ENCODE measurements at places on chromosomes 2 and 18.

GRCh38 chr18:56021136-56021808, 433.3 kb upstream of the TCF4 start:
- no peak for DNase-seq

DNA sequence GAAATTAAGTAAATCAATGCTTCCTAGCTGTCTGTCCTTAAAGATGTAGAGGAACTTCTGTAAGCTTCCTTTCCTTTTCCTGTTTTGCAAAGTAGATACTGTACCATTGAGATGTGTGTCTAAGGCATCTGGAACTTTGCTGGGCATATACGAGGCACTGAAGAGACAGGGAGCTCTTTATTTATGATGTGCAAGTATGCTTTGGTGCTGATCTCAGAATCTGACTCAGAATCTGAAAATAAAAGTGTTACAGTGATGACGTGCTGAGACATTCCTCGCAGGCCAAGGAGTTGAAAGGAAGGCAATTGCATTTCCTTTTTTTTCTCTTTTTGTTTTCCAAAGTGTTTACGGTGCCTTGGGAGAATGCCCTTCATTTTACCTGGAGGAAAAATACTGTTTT, 230.9 kb upstream of the RGPD4 start:
- DNase-seq: no peak

GRCh38 chr18:70116949-70117348, 88.5 kb downstream of the RTTN start:
- DNase-seq: no peak

DNA sequence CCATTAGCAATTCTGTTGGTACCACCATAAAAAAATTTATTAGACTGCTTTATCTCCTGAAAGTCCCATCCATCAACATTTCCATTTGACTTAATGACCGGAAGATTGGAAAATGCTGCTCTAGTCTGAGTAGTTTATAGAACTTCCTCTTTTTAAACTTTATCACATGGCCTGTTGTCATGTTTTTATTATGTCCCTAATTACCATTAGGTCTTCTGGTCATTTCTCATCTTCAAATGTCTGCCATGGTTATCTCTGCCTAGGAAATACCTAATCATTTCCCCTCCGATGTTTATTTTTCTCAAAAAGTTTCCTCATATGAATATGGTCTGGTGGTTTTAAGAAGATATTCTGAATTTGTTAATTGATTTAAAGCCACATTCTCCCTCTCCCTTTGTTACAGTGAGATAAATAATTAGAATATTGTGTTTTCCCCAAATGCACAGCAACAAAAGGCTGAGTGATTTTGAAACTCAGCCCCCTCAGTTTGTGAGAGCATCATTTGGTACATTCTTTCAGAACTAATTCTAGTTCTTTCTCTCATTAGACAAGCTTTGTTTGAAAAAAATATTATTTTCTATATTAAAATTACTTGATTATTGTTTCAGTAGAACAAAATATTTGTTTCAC, 317.1 kb upstream of the ST6GAL2 start:
- DNase-seq: no peak

DNA sequence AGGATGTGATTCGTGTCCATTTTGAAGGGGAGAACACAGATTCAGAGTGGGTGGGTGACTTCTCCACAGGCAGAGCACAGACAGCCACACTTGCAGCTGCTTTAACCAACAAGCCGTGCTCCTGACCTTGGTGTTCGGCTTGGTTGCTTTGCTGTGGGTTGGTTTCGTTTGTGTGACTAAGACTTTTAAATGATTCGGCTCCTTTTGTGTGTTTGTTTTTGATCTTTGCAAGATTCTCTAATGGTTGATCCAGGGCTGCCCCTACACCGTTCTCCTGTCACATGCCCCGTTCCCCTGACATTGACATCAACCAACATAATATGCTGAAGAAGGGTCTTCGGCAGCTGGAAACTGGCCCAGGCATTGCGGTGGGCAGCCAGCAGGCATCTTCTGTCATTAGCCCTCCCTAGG, 95.9 kb upstream of the MBOAT2 start:
- no peak for DNase-seq

GRCh38 chr2:74501335-74502071, 2.1 kb upstream of the LBX2 start:
- no peak for DNase-seq

- DNase-seq: no peak
Measured at GRCh38 chr2:159450180-159450579, 163.7 kb upstream of the WDSUB1 start.

DNA sequence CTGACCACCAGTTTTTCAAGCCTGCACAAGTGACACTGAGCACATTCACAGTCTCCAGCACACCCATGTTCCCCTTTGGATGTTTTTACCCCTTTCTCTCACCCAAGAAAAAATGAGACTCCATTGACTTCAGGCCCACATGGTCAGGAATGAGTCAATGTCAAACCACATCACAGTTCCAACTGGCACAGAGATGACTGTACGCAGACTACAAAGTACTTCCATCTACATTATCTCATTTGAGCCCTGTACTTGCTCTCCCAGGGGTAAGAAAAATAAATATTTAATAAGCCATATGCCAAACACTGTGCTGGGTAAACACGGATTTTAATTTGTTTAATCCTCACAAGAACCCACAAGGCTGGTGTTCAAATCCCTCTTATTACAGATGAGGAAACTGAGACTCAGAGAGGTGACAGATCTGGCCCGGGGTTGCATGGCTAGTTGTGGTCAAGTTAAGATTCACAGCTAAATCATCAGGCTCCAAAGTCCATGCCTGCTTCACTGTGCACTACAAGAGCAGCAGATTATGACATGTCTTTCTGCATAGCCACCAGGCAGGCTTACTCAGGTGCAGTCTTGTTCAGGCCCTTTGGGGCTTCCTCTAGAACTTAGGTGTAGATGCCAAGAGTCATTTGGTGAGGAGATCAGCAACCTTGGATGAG, 106.1 kb downstream of the TXNL1 start:
- no peak for DNase-seq

- no peak for DNase-seq
Measured at GRCh38 chr2:99756059-99756458, 266.2 kb upstream of the REV1 start.

DNA sequence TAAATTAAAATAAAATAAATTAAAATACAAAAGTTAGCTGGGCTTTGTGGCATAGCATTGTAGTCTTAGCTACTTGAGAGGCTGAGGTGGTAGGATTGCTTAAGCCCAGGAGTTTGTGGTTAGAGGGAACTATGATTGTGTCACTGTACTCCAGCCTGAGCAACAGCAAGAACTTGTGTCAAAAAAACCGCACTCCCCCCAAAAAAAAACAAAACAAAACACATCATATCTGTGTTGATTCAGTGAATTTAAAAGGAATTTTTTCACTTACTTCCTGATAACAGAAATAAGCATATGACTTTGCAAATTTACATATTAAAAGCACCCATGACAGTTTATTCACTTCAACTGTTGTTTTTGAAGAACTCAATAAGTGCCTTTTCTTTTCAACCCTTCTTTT, 68.1 kb upstream of the PELI1 start:
- no peak for DNase-seq

DNA sequence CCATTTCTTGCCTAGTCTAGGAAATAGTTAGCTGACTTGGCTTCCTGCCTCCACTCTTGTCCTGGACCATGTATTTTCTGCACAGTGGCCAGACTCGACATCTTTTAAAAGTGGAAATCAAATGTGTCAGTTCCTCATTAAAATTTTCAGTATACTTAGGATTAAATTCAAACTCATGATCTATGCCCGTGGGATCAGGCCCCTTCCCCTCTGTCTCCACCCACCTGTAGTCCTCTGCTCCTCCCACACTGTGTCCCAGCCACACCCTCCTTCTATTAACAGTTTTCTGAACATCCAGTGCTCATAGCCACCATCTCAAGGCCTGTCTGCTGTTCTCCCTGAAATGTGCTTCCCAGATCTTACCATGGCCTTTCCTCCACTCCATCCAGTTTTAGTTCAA, 13.3 kb downstream of the ARHGAP25 start:
- DNase-seq: no peak

GRCh38 chr2:120348737-120349439, 3.0 kb downstream of the INHBB start:
- DNase-seq: no peak

- no peak for DNase-seq
Measured at GRCh38 chr18:9869715-9870430, 15.9 kb upstream of the TXNDC2 start.

GRCh38 chr2:26184121-26184520, 11.2 kb downstream of the GAREM2 start:
- DNase-seq: no peak
